D721Med (cell line): ENCODE measurements at places on chromosomes 3 and 15.

DNA sequence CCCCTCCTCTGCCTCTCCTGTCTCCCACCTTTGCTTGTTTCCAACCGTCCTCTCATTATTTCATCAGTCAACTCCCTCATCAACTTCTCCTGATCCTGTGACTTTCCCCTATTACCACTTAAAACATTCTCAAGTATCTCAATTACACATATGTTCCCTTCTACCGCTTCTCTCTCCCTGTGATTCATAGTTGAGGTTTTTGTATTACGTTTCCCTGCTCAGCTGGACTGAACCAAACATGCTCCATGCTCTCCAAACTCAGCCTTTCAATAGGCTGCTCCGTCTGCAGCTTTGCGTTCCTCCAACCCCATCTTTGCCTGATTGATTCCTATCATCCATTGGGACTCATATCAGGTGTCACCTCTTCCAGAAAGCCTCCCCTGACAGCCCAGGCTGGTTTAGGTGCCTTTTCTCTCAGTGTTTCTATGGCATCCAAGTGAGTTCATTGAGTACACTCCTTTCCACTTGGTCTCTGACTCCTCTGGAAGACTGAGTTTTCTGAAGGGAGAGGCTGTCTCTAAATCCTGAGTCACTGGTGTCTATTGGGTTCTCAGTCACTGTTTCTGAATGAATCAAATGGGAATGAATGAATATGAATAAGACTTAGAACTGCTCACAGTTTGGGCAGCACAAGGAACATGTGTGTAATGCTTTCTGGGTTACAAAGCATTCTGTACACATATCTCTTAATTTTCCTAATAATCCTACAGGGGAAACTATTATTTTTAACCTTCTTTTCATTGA is 56.4 kb downstream of the PLD1 start:
- DNase-seq, result no peak

GRCh38 chr3:188326968-188327367 is 173.0 kb downstream of the LPP start:
- DNase-seq, result no peak

- DNase-seq, result no peak
Measured at GRCh38 chr15:97654481-97655076, 305.9 kb upstream of the ARRDC4 start.

GRCh38 chr3:177601152-177601551 is 403.9 kb upstream of the TBL1XR1 start:
- no peak for DNase-seq

- DNase-seq, result no peak
Measured at GRCh38 chr3:142947352-142947751, 16.1 kb downstream of the PAQR9 start.
